ENCODE measurements at places on chromosomes 2 and 18. TPM values are rescaled to one million over a fixed set of nuclear protein-coding genes. Genes with fewer than 3 reads are reported as not detected.

Gene TRIM43
- not detected for total RNA-seq

Gene E2F6
- 10.5 TPM for total RNA-seq

Gene MC4R
- total RNA-seq: 0.80 TPM

Gene OTX1
- total RNA-seq: not detected

Gene ARHGAP28
- total RNA-seq: 16.6 TPM

Gene SPATA3
- not detected for total RNA-seq

DNA sequence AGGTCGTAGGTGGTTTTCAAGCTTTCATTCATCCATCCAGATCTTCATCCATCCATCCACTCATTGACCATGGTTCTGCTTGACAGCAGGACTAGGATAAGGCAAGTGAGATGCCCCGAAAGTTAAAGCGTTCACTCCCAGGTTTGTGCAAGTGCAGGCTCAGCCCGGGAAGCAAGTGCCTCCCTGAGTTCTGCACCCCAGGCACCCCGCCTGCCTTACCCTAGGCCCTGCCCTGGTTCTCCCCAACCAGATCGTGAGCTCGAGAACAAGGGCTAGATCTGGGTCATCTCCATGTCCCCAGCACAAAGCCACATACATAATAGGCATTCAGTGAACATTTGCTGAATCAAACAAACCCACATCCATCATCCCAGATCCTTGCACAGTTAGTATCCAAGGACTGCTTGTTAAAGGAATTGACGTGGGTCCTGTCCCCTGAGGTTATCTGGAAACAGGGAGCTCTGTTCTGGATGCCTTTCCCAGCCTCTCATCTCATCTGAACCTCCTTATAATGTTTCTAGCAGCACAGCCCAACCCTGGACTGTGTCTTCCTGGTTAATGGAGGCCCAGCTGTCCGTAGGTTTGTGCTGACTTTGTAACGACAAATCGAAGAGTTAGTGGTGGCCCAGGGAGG, 116.1 kb upstream of the GPC1 start:
- H3K4me3 ChIP-seq: no peak overlapping the region
- no peaks in the 10 kb centered on the region for H3K36me3 ChIP-seq
- DNase-seq: no peak
- H3K27ac ChIP-seq: no peak overlapping the region

- H3K36me3 ChIP-seq: no peaks in the 10 kb centered on the region
- no peaks in the 10 kb centered on the region for H3K4me1 ChIP-seq
- no peak overlapping the region for H3K27ac ChIP-seq
- H3K27me3 ChIP-seq: no peaks in the 10 kb centered on the region
- DNase-seq: no peak
- no peak overlapping the region for H3K4me3 ChIP-seq
Measured at GRCh38 chr2:222169346-222169745, 129.5 kb downstream of the PAX3 start.

DNA sequence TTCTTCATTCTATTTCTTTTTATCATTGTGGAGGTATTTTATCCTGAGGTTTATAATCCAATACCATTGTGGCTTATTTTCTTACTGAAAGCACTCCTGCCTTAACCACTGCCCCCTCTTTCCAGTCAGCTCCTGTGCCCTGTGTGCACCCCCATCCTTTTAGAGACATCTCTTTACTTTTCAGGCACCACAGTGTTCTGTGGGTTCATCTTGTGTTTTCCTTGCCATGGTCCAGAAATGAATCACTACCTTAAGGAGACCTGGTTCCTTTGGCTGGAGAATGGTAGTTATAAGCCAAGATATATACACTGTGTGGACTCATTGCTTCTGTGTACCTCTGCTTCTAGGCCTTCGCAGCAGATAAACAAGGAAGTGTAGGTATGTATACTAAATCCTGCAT, 278.3 kb downstream of the PTGR3 start:
- H3K36me3 ChIP-seq: no peaks in the 10 kb centered on the region
- DNase-seq: no peak
- H3K4me3 ChIP-seq: no peak overlapping the region
- no peaks in the 10 kb centered on the region for H3K27me3 ChIP-seq

DNA sequence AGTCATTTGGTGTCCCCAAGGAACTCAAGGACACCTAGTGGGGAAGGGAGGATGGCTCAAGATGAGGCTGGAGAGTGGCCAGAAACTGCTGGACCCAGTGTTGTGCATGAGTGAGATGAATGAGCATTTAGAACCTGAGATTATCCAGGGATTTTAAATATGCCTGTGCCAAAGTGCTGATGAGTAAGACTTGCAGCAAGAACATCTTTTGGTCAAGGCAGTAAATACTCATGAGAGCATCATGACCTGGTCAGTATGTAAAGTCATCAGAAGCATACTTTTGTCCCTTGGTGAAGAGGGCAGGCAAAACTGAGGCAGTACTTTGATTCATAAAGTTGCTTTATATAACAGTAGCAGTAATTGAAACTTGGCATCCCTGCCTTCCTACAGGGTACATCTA, 3.1 kb upstream of the SPP2 start:
- H3K36me3 ChIP-seq: no peaks in the 10 kb centered on the region
- H3K27ac ChIP-seq: no peak overlapping the region
- no peaks in the 10 kb centered on the region for H3K4me1 ChIP-seq
- no peak overlapping the region for H3K4me3 ChIP-seq
- DNase-seq: no peak
- no peaks in the 10 kb centered on the region for H3K27me3 ChIP-seq

DNA sequence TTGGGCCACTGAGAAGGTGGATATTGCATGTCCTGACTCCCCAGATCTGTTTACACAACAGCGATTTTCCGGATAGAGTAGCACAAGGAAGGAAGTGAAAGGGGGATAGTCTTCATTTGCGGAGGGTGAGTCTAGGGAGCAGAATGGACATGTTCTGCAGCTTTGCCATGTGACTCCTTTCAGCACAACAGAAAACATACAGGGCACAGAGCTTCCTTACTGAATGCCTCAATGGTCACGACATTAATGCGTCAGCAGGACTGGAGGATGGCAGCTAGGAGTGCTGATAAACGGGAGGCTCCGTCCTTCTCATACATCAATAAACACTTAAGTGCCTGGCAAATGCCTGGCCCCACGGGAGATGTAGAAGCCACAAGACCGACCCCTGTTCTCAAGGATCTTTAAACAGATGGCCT, 163.0 kb downstream of the FAM210A start:
- no peak overlapping the region for H3K4me3 ChIP-seq
- DNase-seq: no peak
- no peak overlapping the region for H3K27ac ChIP-seq
- no peaks in the 10 kb centered on the region for H3K4me1 ChIP-seq

GRCh38 chr18:56741685-56742084, 90.5 kb downstream of the WDR7 start:
- H3K36me3 ChIP-seq: no peaks in the 10 kb centered on the region
- no peak for DNase-seq
- no peak overlapping the region for H3K4me3 ChIP-seq
- H3K27ac ChIP-seq: no peak overlapping the region

GRCh38 chr2:227163485-227163997, 464 bp downstream of the COL4A4 start:
- no peaks in the 10 kb centered on the region for H3K27me3 ChIP-seq
- peak overlapping the region; percentile 47 for H3K4me3 ChIP-seq
- no peaks in the 10 kb centered on the region for H3K36me3 ChIP-seq
- H3K4me1 ChIP-seq: no peaks in the 10 kb centered on the region

DNA sequence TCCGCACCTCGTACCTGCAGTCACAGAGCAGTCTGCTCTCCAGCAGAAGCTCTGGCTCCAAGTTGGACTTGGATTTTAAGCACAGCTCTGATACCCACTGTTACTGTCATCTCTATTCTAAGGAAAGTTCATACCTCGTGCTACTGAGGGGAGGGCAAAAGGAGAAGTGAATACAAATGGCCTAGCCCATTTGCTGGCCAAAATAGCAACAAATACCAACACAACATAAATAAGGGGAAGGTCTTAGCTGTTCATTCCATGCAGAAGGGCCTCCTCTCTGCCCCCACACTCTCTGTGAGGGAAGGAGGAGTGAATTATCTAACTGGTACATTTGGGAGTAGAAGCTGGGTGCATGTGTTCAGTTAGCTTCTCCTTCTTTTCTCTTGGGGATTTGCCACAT, 739.4 kb upstream of the RAB6C start:
- no peaks in the 10 kb centered on the region for H3K4me1 ChIP-seq
- H3K27me3 ChIP-seq: no peaks in the 10 kb centered on the region
- no peak for DNase-seq
- H3K27ac ChIP-seq: no peak overlapping the region
- no peaks in the 10 kb centered on the region for H3K36me3 ChIP-seq
- H3K4me3 ChIP-seq: no peak overlapping the region

DNA sequence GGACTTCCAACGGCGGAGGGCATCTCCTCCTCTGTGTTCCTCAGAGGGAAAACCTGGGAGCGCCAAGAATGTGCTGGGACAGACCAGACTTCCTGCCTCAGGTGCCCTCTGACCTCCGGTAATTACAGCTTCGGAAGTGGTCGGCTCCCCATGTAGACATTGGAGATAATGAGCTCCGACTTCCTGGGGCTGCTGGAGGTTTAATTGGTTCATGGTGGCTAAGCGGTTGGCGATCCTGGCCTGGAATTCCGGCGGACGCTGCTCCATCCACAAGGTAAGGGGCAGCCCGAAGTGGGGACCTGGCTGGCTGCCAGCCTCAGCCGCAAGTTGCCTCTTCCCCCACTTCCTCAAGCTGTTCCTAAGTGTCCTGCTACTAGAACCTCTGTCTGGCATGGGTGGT, 83.2 kb upstream of the EPC2 start:
- H3K4me1 ChIP-seq: no peaks in the 10 kb centered on the region
- no peak for DNase-seq
- no peak overlapping the region for H3K27ac ChIP-seq
- H3K36me3 ChIP-seq: no peaks in the 10 kb centered on the region

DNA sequence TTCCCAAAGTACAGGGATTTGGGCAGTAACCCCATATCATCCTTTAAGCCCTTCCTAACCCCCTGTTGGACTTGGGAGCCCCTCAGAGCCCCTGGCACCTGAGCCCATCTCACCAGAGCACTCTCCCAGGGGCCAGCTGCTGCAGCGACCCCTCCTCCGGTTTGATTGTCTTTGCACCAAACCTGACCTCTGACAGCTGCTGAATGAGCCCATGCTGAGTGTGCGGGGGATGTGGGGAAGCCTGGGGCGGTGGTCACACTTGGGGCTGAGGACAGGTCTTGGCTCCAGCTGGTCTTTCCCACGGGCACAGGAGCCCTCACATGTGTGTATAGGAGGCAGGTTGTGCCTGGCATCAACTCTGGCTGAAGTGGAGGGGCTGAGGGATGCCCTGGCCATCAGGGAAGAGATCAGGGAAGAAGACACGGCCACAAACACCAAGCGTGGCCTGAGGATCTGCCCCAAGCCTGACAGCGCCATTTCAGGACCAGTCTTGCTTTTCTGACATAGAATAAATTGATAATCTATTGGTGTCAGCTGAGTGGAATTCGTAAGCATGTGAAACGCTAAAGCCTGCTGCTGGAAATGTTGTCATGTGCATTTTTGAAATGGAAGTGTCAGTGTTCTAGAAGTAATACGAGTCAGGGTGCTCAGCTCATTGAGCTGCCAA, 102.4 kb downstream of the ACKR3 start:
- H3K27ac ChIP-seq: no peak overlapping the region
- H3K27me3 ChIP-seq: no peaks in the 10 kb centered on the region
- DNase-seq: no peak
- H3K4me3 ChIP-seq: no peak overlapping the region
- H3K36me3 ChIP-seq: no peaks in the 10 kb centered on the region

- H3K4me1 ChIP-seq: peaks cover 1% of the 10 kb centered on the region
- no peak overlapping the region for H3K4me3 ChIP-seq
- H3K27me3 ChIP-seq: no peaks in the 10 kb centered on the region
- H3K36me3 ChIP-seq: no peaks in the 10 kb centered on the region
- no peak overlapping the region for H3K27ac ChIP-seq
Measured at GRCh38 chr2:239344857-239345216, 56.0 kb downstream of the HDAC4 start.

DNA sequence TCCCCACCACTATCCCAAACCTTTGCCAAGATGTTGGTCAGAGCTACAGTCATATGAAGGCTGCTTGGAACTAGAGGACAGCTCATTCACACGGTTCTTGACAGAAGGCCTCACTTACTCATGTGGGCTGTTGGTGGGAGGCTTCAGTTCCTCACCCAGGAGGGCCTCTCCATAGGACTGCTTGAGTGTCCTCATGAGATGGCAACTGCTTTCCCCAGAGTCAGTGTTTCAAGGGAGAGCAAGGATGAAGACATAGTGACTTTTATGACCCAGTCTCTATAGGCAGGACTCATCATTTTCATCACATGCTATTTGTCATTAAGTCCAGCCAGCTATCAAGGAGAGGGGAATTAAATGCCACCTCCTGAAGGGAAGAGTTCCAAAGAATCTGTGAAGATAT, 33.4 kb upstream of the OLA1 start:
- no peaks in the 10 kb centered on the region for H3K36me3 ChIP-seq
- no peak for DNase-seq
- no peak overlapping the region for H3K4me3 ChIP-seq
- no peaks in the 10 kb centered on the region for H3K27me3 ChIP-seq
- H3K4me1 ChIP-seq: no peaks in the 10 kb centered on the region

DNA sequence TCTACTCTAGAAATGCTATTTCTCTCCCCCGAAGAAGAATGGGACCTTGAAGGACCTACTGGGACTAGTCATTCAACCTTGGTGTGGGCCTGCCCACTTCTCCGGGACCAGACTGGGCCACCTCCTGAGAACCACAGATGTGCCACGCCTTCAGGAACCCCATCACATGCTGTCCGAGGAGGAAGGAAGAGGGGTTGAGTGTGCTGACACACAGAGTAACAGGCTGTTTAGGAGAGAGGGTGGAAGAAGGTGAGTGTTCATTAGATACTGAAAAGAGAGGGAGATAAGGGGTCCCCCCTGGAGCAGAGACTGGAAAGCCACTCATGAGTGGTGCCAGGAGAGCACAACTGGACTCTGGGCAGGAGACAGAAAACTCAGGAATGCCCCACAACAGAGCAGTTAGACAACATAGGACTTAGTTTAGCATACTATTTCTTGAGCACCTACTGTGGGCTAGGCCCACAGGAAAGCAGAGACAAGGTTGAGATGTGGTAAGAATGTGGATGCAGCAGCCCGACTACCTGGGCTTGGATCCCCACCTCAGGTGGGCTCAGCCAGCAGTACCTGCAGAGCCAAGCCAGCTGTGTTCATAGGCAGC, 286.4 kb upstream of the NCKAP5 start:
- H3K36me3 ChIP-seq: no peaks in the 10 kb centered on the region

GRCh38 chr2:235102896-235103295, 151.1 kb downstream of the SH3BP4 start:
- H3K36me3 ChIP-seq: no peaks in the 10 kb centered on the region
- H3K27ac ChIP-seq: no peak overlapping the region
- no peak overlapping the region for H3K4me3 ChIP-seq
- no peak for DNase-seq

- no peak for DNase-seq
- no peak overlapping the region for H3K4me3 ChIP-seq
- H3K27me3 ChIP-seq: no peaks in the 10 kb centered on the region
- no peak overlapping the region for H3K27ac ChIP-seq
Measured at GRCh38 chr2:70420143-70420542, 118.3 kb upstream of the FAM136A start.
